ENCODE measurements at places on chromosomes 5 and 9. TPM values are rescaled to one million over a fixed set of nuclear protein-coding genes. Genes with fewer than 3 reads are reported as not detected.

- DNase-seq = no peak
These were observed 1901.9 kb upstream of the ACO1 start for GRCh38 chr9:30482499-30482898.

- DNase-seq = no peak
These were observed 45.0 kb upstream of the SH3PXD2B start for GRCh38 chr5:172499287-172499686.

ZNF354B gene
- 16.2 TPM for polyA plus RNA-seq

- no peak for DNase-seq
These were observed 484.0 kb downstream of the GADD45G start for GRCh38 chr9:90088856-90089255.

GRCh38 chr9:127644943-127645342 is 32.9 kb downstream of the STXBP1 start:
- DNase-seq = no peak

DAB2IP gene
- 41.0 TPM for polyA plus RNA-seq

SNCAIP gene
- polyA plus RNA-seq = 8.8 TPM

AMBP gene
- polyA plus RNA-seq = not detected

BTNL8 gene
- polyA plus RNA-seq = not detected

PDE6A gene
- 0.06 TPM for polyA plus RNA-seq

CD14 gene
- polyA plus RNA-seq = 18.3 TPM

GRCh38 chr9:85042981-85043647 is 373.6 kb downstream of the NTRK2 start:
- DNase-seq = no peak

IRX1 gene
- polyA plus RNA-seq = 0.28 TPM

SMIM27 gene
- polyA plus RNA-seq = 10.5 TPM

IL13 gene
- polyA plus RNA-seq = not detected

- no peak for DNase-seq
These were observed 50.1 kb upstream of the ZNF608 start for GRCh38 chr5:124796495-124796894.

DNA sequence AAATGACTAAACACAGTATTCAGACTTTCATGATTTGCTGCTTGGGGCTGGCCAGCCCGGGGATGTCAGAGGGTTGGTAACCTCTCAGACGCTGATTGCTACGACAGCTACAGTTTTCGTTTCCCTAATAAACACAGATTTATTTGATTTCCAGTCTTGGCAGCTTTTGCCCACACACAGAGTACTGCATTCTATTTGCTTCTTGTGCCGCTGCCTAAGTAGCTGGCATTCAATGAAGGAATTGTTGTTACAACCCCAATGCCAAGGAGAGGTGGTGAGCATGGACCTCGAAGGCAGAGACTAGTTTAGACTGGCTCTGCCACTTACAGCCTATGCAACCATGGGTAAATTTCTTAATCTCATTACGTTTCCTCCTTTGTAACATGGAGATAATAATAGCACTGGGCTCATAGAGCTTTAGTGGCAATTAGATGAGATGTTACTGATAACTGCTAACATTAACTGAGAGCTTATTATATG is 247.1 kb upstream of the PANK3 start:
- no peak for DNase-seq

SLIT3 gene
- 6.8 TPM for polyA plus RNA-seq

GRCh38 chr5:149037817-149038216 is 25.0 kb downstream of the SH3TC2 start:
- no peak for DNase-seq

CCNO gene
- polyA plus RNA-seq = not detected

DNA sequence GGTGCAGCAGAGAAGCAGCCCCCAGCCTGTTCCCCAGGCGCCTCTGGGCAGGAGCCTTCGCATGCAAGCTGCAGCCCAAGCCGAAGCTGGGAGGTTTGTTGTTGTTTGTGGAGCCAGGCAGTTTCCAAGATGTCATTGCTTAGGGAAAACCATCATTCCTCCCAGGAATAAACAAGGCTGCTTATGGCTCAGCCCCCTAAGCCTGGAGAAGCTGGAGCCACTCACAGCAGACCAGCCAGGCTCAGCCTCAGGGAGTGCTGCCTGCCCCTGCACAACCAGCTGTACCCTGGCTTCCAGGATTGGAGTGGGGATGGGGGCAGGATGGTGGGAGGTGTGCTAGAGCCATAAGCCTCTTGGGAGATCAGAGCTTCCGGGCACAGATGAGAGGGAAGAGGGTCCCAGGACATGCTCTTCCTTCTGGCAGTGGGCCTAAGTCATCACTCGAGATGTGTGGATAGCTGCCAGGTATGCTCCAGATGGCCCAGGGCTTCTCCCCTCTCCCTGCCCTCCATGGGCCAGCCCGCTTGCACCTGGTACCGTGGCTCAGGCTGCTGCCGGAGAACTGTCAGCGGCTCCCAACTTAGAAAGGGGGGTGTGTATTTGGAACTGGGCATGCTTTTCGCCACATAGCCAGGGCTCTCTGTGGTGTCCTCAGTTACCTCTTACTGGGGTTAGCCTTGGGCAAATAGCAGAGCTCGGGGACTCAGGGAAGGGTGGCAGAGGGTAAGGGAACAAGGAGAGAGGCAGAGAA is 105.2 kb downstream of the RGS3 start:
- DNase-seq = no peak

TEX48 gene
- not detected for polyA plus RNA-seq

- DNase-seq = no peak
These were observed 8.9 kb upstream of the FBXW11 start for GRCh38 chr5:172015346-172015745.

IFNA21 gene
- polyA plus RNA-seq = not detected

PCDHGA10 gene
- polyA plus RNA-seq = 1.4 TPM

All from forelimb muscle (tissue), 1 donor.